D721Med (cell line): ENCODE measurements at places on chromosomes 1 and 21.

GRCh38 chr1:76018045-76018444 lies 56.5 kb upstream of the ST6GALNAC3 start:
- DNase-seq: no peak

DNA sequence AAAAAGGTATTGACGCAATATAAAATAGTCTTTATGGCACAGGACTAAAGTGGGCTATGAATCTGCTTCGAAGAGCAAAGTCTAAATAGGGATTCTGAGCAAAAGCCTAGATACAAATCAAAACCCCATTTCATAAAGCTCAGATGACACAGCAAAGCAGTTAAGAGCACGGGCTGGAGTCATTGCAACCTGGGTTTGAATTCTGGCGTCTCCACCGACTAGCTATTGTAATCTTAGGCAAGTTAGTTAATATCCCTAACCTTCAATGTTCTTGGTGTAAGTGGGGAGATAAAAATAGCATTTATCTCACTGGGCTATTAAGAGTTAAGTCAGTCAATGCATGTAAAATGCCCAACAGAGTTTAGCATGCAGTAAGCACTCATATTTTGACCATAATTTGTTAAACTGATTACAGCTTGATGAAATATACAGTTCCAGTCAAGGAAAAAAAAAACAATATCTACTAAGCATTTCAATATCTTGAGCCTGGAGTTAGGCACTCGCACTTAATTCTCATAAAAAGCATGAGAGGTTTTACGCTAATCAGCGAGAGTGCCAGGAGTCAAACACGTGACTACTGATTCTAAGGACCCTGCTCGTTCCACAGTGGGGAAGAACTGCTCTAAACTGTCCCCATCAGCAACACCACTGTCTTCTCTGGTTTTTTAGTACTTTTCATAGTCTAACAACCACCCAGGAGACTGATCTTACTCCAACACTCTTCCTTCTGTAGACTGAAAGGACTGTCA lies 75.5 kb downstream of the JAK1 start:
- DNase-seq: no peak

DNA sequence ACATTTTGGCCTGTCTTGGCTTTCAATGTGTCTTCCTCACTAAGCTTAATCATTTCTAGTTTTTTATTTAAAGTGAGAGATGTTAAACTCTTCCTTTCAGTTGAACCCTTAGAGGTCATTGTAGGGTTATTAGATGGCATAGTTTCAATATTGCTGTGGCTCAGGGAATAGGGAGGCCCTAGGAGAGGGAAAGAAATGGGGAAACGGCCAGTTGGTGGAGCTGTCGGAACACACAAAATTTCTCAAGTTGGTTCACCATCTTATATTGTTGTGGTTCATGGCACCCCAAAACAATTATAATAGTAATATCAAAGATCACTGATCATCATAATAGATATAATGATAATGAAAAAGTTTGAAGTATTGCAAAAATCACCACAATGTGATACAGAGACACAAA lies 31.4 kb upstream of the KAZN start:
- DNase-seq: no peak

DNA sequence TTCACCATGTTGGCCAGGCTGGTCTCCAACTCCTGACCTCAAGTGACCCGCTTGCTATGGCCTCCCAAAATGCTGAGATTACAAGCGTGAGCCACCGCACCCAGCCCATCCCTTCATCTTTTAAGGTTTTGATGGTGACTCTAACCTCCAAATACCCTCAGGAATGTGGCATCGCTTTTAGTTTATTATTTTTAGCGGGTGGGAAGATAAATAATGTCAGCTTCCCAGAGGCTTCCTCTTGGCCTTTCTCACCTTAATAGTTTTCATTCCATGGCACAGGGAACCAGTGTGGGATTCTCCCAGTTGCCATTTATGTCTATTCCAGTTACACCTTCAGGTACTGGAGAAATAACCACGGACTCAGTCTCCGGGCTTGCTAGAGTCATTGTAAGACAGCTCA lies 92.1 kb upstream of the LRRN2 start:
- DNase-seq: no peak

DNA sequence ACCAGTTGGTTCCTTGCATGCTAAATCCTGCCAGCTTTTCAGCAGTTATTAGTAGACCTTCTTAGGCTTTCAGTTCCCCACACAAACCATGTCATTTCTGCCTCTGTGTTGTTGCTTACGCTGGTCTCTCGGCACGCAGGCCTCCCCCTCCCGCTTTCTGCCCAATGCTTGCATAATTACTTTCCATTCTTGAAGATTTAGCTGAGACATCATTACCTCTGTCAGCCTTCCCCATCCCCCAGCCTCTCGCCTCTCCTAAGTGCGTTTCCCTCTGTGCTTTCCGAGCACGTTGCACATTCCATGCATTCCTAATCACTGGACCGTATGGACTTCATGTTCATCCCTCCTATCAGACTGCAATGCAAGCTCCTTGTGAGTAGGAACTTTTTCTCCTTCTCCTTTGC lies 26.8 kb downstream of the TSHB start:
- DNase-seq: no peak

DNA sequence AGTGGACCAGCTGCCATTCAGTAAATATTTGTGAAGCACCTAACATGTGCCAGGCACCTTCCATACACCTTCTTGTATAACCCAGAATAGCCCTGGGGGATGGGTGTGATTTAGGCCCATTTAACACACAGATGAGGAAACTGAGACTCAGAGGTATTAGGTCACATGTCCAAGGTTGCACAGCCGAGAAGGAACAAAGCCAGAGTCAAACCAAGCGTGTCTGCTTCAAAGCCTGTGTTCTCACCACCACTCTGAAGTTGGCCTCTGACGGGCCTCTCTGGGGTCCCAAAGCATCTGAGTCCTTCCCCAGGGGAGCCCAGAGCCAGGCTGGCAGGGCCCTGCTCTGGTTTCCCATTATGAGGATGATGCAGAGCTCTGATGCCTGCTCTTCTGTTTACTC lies 65.1 kb downstream of the LACTBL1 start:
- no peak for DNase-seq

DNA sequence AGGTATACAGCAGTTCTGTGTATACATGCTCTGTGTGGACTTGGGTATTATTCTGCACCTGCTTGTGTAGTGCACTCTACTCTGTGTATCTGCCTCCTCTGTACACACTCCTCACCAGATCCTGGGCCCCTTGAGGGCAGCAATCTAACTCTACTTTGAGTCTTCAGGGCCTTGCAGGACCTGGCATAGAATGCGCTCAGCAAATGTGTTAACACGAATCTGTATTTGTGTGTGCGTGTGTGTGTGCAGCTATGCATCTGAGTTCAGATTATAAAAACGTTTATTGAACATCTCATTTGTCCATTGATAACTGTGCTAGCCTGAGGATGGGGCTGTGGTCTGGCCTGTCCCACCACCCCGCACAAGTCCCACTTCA lies 3.9 kb upstream of the MEF2D start:
- DNase-seq: no peak

GRCh38 chr1:9244501-9245229 lies 10.1 kb downstream of the H6PD start:
- DNase-seq: no peak

GRCh38 chr1:234476172-234476571 lies 2.8 kb downstream of the TARBP1 start:
- no peak for DNase-seq

DNA sequence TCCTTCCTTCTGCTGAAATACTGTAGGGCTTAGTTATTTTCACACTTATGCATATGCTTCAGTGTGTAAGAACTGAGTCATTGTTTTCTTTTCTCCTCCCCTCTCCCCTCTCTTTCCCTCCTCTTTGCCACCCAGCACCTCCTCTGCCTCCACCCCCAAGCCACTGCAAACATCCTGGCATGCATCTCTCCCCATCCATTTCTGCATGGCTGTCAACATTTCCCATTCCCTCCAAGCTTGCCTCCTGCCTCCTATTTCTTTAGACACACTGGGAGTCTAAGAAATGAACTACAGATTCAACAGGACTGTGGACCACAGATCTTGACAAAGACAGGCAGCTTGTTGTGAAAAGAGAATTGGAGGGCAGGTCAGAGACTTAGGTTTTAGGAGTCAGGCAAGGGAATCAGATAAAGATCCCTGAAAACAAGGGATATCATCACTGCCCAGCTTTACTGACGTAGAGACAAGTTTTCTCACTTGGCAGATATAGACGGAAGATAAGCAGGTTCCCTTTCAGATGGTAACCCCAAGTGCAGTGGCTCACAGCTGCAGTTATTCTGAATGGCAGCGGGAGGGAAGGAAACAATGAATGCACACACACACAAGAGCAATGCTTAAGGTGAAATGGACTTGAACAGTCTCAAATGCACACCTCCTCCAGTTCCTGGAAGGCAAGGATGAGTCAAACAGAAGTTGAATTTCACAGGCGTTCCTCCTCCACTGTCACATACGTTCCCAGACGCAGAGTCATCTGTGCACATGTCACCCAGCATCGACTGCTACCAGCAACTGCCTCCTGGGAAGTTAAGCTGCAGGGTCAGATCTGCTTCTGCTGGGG lies 56.1 kb downstream of the HIVEP3 start:
- no peak for DNase-seq

GRCh38 chr21:33433425-33434114 lies 30.4 kb downstream of the IFNGR2 start:
- DNase-seq: no peak

- peak; percentile 39 for DNase-seq
Measured at GRCh38 chr1:29515170-29515955, 279.0 kb downstream of the PTPRU start.

- DNase-seq: no peak
Measured at GRCh38 chr1:11355559-11356475, 82.8 kb downstream of the UBIAD1 start.

DNA sequence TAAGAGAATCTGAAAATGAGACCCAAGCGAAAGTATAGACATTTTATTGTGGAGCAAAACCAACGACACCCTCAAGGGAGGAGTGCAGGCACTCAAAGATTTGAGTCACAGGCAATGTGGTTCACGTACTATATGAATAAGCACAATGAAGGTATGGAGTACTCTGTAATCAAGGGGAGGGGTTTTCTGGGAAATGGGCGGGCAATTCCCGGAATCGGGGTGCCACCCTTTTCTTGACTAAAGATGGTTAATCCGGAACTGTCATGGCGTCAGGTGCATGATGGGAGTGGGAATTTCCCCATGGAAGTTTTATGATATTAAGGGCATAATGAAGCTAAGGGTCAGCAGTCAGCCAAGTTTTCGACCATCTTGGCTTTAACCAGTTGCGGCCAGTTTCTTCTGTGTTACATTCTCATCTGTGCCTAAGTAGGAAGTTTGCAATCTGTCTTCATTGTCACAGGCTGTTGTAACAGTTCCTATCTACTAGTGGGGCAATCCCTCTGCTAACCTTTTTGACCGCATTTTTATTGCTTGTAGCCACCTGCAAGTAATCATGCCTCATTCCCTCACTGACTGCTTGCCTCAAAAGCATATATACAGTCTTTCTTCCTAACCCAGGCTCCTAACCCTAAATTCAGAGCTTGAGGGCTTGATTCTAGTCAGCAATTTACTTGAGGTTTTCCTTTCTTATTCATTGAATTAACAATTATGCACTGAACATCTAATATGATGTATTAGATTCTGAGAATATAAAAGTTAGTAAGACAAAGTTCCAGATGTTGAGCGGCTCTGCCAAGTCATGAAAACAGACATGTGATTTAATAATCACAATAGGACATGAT lies 775 bp upstream of the AIM2 start:
- no peak for DNase-seq

DNA sequence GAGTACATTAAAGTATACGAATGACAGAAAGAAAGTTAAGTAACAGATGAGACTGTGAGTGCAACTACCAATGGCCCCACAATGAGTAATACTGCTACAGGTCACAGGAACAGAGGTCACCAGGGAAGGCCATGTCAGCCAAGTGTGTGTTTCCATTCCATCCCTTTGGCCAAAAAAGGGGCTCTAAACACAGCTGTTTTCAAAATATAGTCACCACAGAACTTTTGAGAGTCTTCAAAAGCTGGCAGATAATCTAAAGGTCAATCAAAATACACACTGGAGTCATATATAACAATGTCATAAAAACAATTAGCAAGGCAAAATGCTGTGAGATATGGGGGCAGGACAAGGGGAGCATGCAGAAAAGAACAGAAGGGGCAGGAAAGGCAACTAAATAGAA lies 10.2 kb downstream of the USP24 start:
- DNase-seq: no peak

DNA sequence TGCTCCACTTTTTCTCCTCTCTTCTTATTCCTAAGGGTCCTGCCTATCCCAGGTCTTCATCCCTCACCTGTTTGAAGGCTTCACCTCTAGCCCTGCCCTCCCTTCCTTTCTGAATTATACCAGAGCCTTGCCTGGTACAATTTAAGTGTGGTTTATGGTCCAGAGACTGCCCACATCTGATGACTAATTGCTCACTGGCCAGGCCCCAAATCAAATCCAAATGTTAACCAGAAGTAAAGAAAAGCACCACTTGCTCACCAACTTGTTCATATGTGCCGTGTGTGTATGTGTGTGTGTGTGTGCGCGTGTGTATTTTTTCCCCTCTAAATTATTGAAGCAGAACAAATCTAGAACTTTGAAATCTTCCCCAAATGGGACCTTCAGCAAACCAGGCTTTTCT lies 26.4 kb downstream of the MYOM3 start:
- DNase-seq: no peak

DNA sequence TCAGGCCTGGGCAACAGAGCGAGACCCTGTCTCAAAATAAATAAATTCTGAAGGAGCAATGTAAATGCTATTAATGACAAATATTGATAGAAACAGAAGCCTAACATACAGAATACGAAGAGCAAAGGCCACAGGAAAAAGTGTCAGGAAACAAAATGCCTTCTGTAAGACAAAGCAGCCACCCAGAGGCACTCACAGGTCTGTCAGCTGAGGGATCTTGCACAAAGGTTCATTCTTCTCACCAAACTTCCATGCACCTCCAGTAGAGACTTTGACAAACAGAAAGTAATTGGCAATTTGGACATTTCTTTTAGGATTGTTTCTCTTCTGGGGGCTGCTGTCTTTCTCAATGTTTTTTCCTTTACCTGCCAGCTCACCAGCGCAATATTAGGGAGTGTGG lies 1.2 kb upstream of the ALDH9A1 start:
- DNase-seq: no peak

GRCh38 chr1:201134405-201134804 lies 7.4 kb upstream of the ASCL5 start:
- no peak for DNase-seq

DNA sequence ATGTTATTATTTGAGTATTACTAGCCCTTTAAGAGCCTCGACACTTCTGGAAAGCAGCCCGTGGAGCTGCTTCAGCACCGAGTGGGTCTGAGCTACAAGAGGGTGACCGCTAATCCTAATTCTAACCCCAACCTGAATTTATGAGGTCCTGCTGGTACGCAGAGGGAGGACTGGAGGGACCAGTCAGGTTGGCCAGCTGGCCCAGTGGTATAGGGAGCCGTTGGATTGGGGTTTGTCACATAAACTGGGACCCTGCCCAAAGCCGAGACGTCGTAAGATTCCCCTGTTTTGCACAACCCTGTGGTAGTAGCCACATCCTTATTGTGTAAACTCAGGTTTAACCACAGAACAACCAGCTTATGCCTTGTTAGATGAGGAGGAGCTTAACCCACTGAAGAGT lies 60.8 kb upstream of the F3 start:
- no peak for DNase-seq
